Activated CD4-positive, alpha-beta T cell treated with anti-CD3 and anti-CD28 coated beads for 4 hours (primary cell): ENCODE measurements at places on chromosomes 1 and 21.
A peak's percentile ranks its signal among the peaks of the same experiment; 100 is the strongest.

GRCh38 chr1:168692472-168692871 lies 36.5 kb downstream of the DPT start:
- no peak for DNase-seq

DNA sequence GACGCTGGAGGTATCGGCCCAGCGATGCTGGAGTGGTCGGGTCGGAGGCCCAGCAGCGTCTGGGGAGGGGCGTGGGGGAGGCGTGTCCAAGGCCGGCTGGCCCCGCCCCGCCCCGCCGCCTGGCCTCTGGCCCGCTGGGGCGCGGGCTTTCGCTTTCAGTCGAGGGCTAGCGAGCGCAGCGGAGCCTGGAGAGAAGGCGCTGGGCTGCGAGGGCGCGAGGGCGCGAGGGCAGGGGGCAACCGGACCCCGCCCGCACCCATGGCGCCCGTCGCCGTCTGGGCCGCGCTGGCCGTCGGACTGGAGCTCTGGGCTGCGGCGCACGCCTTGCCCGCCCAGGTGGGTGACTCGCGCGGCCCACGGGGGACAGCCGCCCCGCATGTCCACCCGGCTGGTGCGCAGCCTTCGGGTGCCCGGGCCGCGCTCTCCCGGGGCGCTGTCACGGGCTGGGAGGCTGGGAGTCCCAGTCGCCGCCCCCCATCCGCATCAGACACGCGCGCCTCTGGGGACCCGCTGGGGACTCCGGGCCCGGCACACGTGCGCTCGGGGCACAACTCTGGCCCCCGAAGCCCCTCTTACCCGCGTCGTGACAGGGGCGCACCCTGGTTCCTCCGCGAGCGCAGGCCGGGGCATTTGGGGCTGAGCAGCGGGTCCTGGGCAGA lies at the start of gene TNFRSF1B:
Gene TNFRSF1B (plus strand): TSS at position 158 of the 659 bp plus-strand sequence. CDS start 101 bp downstream, at position 259.
- peak; percentile 75 for DNase-seq

GRCh38 chr1:157751283-157751682 lies 25.6 kb downstream of the FCRL2 start:
- DNase-seq = no peak

DNA sequence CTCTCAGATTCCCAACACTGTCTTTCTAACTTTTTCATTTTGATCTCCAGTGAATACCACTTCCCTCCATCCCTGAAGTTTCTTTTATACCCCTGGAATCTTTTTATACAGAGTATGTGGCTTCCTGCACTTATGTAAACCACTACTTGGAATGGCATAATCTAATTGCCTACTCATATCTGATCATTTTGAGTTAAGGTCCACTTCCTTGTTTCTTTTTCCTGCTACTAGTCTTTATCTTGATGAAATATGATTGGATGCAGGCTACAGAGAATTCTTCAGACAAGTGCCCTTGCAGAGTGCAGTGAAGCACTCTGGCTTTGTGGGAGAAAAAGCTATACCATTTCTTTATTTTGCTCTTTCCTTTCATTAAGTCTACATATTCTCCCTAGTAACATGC lies 325.3 kb upstream of the ADAMTS5 start:
- no peak for DNase-seq

DNA sequence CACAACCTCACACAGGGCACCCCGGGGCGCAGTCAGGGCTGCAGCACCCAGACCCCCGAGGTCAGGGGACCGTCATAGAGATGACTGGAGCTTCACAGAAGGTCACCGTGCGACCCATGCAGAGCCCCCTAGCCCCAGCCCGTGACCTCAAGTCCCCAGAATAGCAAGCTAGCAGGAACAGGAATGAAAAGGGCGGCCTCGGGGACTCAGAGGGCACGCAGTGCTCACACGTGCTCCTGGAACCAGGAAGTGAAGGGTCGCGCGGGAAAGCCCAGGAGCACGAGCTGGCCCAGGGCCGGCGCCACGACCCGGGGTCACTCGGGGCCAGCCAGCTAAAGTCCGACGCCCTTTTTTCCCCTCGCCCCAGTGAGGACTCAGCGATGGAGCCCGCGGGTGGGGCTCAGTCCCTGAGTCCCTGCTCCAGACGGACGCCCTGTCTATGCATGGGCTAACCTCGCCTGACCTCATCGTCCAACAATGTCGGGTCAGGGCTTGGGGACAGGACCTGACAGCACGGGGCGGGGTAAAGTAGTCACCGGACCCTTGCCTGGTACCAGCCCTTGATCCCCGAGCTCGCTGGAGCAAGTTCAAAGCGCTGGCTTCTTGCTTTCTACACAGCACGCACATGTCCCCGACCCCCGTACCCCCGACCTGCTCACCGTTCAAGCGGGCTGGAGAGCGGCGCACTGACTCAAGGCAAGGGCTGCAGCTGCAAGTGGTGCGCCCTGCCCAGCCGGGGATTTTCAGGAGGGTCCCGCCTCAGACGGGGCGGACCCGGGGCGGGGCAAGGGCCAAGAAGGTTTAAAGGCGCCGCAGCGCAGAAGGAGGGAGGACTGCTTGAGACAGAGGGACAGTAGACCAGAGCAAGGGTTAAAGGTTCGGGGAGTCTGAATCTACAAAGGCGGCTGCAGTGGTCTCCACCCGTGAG lies at the start of gene TAGLN2:
Gene TAGLN2 (minus strand): TSS at position 717 of the 928 bp plus-strand sequence. CDS start 4,998 bp downstream, outside the sequence.
- peak; percentile 88 for DNase-seq

- no peak for DNase-seq
Measured at GRCh38 chr1:107138166-107138565, 2.7 kb upstream of the NTNG1 start.

DNA sequence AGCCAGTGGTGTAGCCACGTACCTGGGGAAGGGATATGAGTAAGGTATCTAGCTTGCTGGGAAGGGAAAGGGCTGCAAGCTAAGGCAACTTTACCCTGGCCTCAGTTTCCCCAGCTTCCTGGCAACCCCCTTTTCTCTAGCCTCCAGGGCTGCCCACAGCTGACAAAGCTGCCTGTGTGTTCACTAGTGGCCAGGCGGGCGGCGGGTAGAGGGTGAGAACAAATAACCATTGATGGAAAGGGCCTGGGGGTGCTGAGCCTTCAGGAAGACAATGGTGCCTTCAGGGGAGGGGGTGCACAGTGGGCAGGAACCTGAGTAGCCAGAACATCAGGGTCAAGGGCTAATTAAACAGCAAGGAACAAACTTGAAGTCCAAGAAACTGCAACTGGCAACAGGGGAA lies 6.1 kb downstream of the CERS2 start:
- DNase-seq = no peak

DNA sequence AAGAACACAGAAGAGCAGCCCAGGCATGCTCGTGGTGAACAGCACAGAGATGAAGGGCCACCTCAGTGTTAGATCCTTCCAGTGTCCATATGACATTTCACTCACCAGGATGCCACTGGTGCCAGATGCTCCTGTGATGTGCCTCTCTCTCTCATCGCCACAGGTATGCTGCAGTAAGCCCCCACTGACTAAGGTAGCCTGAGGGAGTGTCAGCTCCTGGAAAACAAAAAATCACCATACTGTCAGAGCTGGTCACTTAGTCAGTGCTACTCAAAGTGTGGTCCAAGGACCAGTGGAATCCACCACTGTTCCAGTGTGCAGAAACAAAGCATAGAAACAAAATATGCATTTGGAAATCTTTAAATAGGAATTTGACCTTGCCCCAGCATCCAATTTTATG lies 27.1 kb upstream of the BCL9 start:
- DNase-seq = no peak

GRCh38 chr1:69263921-69264391 lies 303.8 kb upstream of the LRRC7 start:
- no peak for DNase-seq

DNA sequence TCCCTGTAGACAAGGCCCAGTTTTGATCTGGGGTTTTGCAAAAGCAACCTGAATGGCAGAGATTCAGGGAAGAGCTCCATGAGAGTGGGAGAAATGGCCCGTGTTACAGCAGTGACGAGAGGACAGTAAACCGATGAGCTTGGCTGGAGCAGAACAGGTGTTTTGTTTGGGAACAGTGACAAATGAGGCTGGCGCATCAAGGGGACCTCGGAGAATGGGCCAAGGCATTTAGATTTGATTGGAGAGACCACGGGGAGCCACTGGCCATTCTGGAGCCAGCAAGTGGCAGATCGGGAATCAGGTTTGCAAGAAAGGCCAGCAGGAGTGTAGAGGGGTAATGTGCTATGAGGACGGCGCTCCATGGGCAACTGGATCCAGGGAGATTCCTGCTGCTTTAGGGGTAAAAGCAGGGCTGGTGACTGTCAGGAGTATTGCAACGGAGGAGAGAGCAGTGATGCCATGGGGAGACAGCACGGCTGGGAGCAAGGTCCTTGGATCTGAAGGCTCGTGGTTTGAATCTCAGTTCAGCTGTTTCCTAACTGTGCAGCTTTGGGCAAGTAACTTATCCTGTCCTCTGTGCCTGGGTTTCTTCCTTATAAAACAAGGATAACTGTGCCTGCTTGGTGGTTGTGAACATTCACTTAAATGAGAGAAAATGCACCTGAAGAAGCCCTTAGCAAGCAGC lies 9.9 kb upstream of the KLHDC7A start:
- no peak for DNase-seq

DNA sequence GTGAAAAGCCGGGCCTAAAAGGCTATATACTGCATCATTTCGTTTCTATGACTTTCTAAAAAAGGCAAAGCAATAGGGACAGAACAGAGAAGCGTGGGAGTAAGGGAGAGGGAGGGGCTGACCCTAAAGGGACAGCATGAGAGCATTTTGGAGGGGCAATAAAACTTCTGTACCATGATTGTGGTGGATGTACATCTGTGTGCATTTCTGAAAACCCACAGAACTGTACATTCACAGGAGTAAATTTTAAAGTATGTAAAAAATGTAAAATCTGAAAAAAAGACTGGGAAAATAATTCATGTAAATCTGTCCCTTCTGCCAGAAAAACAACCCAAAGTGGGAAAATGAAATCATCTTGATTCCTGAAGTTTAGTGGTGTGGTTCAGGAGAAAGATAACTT lies 235.4 kb downstream of the CENPF start:
- DNase-seq = no peak

DNA sequence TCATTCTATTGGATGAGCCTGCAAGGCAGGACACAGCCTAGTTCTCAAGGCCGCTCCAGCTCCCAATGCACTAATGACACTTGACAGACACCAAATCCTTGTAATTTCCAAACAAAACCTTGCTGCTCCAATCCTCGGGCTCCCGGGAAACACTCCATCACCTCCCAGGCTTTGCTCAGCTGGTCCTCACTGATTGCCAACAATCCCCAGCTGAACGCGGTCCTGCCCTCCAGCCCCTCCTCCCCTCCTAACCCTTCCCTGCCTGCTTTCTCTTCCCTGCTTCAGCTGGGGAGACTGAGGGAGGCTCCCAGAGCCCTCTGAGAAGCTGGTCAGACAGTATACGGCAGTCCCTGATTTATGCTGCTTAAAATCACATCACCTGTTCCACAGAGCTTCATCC lies 114.4 kb upstream of the TNR start:
- DNase-seq = no peak

DNA sequence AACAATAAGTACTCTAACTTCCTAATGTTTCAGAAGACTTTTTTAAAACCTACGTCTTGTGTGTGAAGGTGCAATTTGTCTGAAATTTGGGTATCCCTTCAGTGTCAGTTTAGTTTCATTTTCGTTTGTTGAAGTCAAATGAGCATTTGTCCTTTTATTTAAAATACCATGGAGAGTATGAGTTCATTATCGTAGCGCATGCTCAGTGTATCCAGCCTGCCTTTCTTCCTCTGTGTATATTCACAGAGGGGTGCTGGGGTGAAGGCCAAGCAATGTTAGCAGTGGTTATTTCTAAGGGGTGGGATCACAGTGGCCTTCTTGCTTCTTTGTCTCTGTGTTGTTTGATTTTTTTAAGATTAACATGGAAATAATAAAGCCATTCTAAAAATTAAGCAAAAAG lies 43.2 kb downstream of the CNN3 start:
- DNase-seq = no peak

DNA sequence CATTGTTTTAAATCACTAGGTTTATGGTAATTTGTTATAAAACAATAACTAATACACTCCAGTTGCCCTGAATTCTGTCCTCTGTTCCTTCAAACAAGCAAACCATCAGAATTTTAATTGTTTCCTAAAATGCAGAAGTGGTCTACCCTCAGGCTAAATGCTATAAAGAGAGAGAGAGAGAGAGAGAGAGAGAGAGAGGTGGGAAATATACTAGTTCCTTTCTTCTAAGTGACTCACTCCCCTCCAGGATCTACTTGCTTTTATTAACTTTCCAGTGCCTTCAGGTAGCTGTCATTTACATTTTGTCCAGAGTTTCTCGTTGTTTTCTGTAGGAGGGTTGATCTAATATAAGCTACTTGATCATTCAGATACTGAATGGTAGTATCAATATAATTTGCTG lies 26.4 kb downstream of the LRRC53 start:
- DNase-seq = no peak

DNA sequence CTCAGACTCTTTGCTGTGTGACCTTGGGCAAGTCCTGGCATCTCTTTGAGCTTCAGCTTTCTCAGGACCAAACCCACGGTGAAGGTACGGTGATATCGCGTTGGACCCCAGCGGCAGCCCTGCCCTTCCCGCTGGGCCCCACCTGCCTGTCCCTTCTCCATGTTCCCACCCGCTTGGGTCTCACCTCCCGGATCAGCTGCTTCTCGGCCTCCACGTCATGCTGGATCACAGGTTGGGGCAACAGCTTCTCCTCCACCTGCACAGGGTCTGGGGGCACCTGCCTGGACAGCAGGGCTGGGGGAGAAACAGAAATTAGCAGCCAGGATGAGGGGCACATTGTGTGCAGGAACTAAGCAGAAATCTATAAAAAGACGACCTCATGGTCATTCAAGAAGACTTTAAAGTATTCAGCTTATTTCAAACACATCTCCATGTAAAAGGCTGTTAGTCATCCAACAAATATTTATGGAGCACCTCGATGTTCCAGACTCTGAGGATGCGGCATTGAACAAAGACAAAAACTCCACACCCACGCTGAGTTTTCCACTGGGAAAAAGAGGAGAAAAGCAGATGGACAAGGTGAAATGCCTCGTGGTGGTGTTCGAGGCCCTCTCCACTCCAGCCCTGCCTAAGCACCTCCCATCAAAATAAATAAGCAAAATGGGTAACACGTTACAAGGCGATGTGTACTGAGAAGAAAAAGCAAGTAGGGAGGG lies 19.5 kb downstream of the KIF17 start:
- DNase-seq = no peak

DNA sequence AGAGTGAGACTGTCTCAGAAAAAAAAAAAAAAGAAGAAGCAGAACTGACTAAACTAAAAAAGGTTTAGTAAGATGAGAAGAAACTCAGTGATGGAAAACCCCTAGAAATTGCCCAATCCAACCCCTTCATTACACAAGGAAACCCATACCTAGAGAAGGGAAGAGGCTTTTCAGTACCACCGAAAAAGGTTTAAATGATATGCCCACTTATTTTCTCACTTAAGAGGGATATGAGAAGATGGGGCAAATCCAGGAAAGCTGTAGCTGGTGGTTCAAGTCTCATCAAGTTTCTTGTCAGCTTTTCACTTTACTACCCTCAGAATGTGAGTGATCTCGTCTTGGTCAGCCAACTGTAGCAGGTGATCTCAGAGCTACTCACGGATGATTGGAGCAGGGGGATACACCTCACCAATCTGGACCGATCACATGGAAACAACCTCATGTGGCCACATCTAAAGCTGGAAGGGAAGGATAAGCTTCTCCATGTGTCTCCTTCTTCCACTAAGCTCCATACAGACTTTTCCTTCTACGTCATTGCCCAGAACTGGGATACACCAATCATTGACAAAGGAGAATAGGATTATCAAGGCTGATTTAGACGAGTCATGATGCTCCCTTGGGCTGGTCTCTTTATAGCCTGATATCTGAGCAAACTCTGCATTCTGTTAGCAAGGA lies 126.7 kb upstream of the POU3F1 start:
- DNase-seq = no peak
